Activated CD4-positive, alpha-beta T cell treated with anti-CD3 and anti-CD28 coated beads, Interleukin-2, amount 10 ng/mL, durations not matched to agents 7 days and 5 days (primary cell): ENCODE measurements at places on chromosomes 4 and X. TPM values are rescaled to one million over a fixed set of nuclear protein-coding genes. Genes with fewer than 3 reads are reported as not detected.

DNA sequence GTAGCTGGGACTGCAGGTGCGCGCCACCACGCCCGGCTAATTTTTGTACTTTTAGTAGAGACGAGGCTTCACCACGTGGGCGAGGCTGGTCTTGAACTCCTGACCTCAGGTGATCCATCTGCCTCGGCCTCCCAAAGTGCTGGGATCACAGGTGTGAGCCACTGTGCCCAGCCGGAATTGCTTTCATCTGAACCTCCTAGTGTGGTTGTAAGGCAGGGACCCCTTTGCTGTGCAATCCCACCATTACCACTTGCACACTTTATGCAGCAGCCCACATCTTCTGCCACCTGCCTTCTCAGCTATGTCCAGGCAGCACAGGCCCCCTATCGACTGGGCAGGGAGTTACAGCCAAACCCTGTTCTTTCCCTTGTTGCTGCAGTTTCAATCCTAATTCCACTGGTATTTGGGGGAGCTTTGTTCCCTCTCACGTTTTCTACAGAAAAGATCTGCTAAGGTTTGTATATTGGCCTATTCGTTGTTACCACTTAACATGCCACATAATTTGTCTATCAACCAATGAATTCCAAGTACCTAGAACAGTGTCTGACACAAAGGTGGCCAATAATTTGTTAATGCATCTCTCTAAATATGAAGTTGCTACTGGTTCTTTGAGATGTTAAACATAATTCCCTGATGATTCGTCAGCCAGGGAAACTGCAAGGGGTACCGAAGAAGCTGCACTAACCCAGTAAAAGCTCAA is 6.5 kb downstream of the RPL39 start:
- DNase-seq: peak; percentile 46

GRCh38 chrX:16479206-16479869 is 170.6 kb upstream of the S100G start:
- no peak for DNase-seq

DNA sequence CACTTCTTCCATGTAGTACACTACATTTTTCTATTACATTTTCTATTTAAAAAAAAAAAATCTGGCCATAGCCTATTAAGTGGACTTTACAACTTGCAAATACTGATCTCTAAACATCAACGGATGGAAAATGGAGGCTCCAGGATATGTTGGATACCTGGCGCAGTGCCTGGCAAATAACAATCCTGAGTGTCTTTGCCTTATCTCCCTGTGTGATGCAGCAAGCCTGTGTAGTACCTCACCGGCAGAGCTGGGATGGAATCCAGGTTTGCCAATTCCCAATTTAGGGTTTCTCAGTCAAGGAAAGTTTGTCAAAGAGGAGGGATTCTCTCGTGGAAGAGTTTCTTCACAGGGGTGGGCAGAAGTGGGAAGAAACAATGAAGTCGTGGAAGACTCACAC is 93.2 kb downstream of the KDR start:
- no peak for DNase-seq

DNA sequence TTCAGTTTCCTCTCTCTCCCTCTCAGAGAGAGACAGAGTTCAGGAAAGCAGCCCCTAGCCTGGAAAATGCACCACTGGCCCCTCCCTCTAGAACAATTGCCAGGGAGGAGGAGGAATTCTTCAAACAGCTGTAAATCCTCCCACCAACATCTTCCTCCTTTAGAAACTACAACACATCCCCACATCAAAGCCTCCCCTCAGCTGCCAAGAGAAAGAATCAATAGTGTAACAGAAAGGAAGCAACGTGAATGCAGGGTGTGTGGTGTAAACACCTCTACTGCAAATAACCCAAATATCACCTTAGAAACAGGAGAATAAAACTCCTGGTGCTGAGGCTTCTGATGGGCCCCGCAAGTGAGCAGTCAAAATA is 249.9 kb upstream of the GATB start:
- peak; percentile 79 for DNase-seq

GRCh38 chrX:17606231-17606630 is 131.1 kb upstream of the SCML1 start:
- no peak for DNase-seq

DNA sequence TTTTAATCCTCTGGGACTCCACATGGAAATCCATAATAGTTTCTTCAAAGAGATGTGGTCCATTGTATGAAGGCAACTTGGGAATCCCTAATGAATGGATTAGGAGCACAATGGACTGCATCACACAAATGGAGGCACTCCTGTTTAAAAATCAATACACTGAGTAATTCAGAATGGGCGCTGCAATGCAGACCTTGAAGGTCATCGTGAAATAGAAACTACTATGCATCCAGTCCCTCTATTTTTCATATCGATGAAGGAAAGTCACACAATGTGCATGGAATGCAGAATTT is 98.8 kb upstream of the EGFL6 start:
- DNase-seq: no peak

DNA sequence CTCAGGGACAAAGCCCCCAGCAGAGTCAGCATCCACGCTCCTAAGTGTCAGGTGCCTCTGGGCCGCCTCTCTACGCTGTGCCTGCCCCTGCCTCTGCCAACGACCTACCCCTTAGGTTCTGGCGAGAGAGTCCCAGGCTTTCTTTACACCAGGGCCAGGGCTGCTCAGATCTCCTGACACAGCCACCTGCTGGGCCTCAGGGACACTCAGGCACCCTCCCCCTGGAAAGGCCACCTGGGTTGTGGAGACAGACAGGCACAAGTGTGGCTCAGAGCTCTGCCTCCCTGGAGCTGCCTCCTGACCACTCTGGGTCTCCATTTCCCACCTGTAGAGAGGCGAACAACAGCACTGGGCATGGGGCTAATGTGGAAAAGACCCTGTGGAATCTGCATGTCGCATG is 90.0 kb upstream of the ADRA2C start:
- no peak for DNase-seq

- no peak for DNase-seq
Measured at GRCh38 chrX:623268-623598, 7.4 kb upstream of the SHOX start.

- no peak for DNase-seq
Measured at GRCh38 chrX:132953354-132953753, 5.1 kb downstream of the HS6ST2 start.

- DNase-seq: no peak
Measured at GRCh38 chrX:54093571-54093970, 49.3 kb upstream of the PHF8 start.

DNA sequence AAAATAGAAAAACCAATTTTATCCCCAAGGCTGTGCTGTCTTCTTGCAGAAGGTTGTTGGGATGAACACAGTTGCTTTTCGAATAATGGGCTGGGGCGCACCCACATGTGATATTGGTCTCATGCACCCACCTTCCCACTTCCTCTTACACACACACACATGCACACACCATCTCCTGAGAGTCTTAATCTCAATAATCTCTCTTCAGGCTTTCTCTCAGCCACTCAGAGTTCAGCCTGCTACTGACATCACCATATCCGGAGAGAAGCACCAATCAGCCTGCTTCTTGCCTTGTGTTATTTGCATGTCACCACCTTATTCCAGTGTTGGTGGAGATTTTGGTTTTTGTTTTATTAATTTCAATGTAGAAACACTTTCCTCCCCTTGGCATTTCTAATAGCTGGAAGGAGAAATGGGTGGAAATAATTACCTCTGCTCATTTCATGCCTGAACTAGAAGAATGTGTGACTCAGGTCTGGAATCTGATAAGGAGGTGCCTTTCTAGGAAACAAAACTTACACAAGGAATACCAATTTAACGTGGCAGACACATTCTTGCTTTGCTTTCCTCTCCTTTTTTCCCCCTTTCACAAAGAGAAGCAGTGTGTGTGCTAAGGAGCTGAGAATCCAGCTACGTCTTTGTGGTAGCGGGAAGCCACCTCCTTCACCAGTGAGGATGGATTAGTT is 400.2 kb downstream of the MID1IP1 start:
- peak; percentile 9 for DNase-seq

- no peak for DNase-seq
Measured at GRCh38 chr4:10006231-10006600, 15.1 kb downstream of the SLC2A9 start.

DNA sequence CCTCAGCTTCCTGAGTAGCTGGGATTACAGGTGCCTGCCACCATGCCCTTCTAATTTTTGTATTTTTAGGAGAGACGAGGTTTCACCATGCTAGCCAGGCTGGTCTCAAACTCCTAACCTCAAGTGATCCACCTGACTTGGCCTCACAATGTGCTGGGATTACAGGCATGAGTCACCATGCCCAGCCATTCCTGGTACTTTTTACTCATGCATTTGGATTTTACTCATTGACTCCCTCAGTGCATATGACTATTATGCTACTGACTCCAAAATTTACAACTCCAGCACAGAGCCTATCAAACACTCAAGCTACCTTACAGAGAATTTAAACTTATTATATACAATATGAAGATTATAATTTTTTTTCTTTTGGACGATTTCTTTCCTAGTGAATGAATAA is 199.9 kb downstream of the CXXC4 start:
- no peak for DNase-seq

DNA sequence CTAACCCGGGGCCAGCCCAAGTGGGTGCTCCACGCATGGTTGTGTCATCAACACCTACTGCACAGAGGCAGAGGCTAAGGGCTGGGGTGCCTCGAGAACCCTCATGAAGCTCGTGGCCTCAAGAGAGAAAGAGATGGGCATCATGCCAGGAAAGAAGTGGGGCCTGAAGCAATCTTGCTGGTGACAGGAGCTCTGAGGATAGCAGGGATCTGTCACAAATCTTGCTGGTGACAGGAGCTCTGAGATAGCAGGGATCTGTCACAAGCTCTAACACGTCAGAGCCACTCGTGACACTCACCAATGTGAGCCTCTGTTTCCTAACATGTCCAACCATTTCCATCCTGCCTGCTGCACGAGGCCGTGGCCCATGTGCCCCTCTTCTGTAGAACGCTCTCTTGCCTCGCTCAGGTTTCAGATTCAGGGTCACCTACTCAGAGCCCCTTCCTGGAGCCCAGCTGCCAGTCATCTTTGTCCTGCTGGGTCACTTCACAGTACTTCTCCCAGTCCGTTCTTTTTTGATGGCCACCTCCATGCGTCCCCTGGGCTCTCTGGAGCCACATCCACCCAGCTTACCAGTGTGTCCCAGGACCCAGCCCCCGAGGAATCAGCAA is 21.1 kb downstream of the PNMA6E start:
- no peak for DNase-seq

The BBS12 gene
- 1.7 TPM for total RNA-seq

- DNase-seq: no peak
Measured at GRCh38 chrX:109487640-109488039, 5.8 kb upstream of the GUCY2F start.

DNA sequence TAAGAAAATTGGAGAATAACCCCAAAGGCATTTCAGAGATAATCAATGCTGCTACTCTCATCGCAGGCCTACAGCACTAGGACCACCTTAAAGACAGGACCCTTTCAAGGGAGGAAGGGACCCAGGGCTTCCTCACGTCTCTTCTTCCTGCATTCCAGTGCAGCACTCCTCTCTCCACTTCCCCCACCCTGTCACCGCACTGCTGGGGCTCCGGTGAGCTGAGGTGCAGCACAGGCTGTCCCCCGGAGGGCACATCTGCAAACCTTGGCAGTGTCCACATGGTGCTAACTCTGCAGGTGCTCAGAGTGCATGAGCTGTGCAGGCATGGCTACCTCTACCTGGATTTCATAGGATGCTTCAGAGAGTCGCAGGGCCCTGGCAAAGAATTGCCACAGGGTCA is 305.6 kb downstream of the DCHS2 start:
- no peak for DNase-seq

The ANAPC10 gene
- total RNA-seq: 25.4 TPM

The PDZD4 gene
- 0.60 TPM for total RNA-seq

The IL2RG gene
- 523 TPM for total RNA-seq

The GAGE12G gene
- not detected for total RNA-seq

DNA sequence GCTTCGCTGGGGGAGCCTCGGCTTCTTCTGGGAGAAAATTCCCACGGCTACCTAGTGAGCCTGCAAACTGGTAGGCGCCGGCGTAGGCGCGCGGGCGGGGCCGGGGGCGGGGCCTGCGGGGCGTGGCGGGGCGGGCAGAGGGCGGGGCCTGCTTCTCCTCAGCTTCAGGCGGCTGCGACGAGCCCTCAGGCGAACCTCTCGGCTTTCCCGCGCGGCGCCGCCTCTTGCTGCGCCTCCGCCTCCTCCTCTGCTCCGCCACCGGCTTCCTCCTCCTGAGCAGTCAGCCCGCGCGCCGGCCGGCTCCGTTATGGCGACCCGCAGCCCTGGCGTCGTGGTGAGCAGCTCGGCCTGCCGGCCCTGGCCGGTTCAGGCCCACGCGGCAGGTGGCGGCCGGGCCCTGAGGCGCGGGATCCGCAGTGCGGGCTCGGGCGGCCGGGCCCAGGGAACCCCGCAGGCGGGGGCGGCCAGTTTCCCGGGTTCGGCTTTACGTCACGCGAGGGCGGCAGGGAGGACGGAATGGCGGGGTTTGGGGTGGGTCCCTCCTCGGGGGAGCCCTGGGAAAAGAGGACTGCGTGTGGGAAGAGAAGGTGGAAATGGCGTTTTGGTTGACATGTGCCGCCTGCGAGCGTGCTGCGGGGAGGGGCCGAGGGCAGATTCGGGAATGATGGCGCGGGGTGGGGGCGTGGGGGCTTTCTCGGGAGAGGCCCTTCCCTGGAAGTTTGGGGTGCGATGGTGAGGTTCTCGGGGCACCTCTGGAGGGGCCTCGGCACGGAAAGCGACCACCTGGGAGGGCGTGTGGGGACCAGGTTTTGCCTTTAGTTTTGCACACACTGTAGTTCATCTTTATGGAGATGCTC is at the start of gene HPRT1:
TSS of gene HPRT1 (plus strand) at position 161 of the 857 bp plus-strand sequence. CDS start at position 308, 147 bp downstream.
- DNase-seq: peak; percentile 81

DNA sequence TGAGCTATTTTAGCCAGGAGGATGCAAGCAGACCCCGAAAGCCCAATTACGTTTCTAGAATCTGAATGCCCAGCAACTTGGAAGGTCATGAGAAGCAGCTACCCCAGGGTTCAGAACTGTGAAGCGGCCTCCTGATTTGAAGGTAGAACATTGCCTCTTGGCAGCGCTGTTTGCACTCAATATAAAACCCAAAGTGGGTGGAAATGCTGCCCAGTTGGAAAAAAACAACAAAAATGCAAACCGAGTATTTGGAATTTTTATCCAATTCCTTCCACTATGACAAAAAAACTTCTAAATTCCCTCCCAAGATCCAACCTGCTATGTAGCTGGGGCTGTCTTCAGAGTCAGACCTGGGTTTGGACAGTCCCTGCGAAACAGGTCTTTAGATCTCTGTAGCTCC is 103.3 kb upstream of the RBPJ start:
- no peak for DNase-seq

DNA sequence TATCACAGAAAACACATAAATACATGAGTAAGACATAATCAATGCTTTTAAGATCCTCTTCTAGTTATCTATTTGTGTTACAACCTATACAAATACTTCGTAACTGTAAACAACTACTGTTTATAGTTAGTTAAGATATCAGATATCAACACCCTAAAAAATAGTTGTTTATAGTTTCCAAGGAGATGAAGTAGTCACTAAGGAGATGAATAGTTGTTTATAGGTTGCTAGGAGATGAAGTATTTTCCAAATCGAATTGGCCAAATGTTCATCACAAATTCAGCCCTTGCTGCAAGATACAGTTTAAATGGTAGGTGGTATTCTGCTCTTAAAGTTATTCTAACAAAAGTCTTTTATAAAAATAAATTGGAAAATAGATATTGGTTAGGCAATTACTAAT is 618.2 kb upstream of the PCDH10 start:
- no peak for DNase-seq

- DNase-seq: no peak
Measured at GRCh38 chrX:23789386-23790154, 6.6 kb downstream of the SAT1 start.

GRCh38 chrX:133594156-133594555 is 178.9 kb upstream of the GPC4 start:
- no peak for DNase-seq

GRCh38 chr4:36323816-36324419 is 42.5 kb downstream of the DTHD1 start:
- DNase-seq: no peak

The BEND4 gene
- total RNA-seq: 0.19 TPM
